ENCODE measurements at places on chromosomes 4 and X. TPM values are rescaled to one million over a fixed set of nuclear protein-coding genes. Genes with fewer than 3 reads are reported as not detected.
A peak's percentile ranks its signal among the peaks of the same experiment; 100 is the strongest.

DNA sequence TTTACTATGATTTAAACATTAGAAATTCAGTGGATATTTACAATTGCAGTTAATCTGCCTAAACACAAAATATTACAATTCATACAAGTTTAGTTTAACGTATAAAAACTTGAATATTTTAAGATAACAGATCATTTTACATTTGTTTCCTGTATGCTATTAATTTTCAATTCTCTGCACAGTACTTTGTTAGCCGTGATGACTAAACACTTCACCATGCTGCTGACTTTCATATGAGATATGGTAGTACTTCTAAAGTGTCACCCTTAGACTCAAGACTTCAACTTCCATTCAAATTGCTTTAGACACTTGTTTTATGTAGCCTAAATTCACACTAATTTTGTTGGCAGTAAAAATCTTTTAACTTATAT lies 1646.4 kb upstream of the ADGRL3 start:
- DNase-seq, result no peak

DNA sequence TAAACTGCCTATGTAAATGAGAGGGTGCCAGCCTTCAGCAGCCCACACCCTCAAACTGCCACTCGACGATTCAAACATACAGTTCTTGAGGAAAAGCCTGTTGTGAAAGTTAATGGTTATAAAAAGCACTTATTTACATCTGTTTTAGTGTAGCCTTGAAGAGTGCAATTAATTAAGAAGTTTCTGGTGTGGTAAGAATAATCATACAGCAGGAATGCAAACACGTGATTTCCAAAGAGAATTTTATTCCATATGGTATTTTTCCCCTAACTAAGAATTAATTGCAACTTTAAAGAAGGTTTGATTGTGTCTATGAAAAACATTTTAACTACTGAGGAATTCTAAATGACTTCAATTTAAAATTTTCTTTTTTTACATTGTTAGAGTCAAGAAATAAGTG lies 176.3 kb upstream of the PITX2 start:
- no peak for DNase-seq

DNA sequence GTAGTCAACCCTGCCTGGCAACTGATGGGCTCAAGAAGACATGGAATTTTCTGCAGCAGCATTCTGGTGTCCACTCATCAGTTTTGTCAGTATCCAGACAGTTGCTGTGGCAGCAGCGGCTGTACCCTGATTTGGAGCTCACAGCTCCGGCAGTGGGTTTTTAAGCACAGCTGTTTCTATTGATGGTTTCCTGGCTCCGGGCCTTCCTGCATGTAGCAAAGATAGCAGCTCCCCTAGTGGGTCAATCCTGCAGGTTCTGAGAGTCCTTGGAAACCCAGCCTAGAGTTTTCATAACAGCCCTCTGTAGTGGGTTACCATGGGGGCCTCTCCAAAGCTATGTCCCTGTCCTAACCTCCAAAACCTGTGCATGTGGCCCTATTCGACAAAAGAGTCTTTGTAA lies 84.0 kb upstream of the ATP6AP2 start:
- DNase-seq, result no peak

DNA sequence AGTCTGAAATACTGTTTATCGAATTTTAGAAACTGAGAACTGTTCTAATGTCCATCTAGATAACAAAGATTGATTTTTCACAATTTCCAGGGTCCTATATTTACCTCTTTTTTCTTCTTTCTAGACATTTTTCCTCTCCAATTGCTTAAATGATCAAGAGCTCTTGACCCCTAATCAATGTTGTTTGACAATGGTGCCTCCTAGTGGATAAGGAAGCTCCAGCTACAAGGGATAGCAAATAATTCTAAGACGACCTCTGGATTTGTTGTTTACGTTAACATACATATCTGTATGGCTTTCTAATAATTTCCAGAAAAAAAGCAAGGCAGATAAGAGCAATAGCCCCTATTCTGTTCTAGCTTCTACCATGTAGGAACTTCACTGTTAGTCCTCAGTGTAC lies 35.8 kb downstream of the GPR82 start:
- no peak for DNase-seq

GRCh38 chr4:165369522-165369921 lies 9.3 kb upstream of the CPE start:
- DNase-seq, result no peak

- no peak for DNase-seq
Measured at GRCh38 chr4:186858355-186858754, 134.7 kb upstream of the FAT1 start.

DNA sequence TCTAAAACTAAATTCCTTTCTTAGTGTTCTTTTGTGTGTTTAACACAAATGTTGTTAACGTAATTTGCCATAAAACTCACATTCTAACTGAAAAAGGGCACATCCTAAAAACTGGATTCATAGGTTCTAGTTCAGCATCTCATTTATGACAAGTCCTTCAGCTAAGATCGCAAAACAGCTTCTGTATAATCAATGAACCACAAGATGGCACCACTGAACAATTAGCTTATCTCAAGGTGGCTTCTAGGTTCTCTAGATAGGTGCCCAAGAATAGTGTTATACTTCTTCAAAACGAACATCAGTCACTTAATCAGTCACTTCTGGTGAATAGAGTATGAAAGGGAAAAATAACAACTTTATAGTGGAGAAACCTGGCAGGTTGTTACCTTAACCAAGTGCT lies 54.3 kb downstream of the NRK start:
- DNase-seq, result no peak

DNA sequence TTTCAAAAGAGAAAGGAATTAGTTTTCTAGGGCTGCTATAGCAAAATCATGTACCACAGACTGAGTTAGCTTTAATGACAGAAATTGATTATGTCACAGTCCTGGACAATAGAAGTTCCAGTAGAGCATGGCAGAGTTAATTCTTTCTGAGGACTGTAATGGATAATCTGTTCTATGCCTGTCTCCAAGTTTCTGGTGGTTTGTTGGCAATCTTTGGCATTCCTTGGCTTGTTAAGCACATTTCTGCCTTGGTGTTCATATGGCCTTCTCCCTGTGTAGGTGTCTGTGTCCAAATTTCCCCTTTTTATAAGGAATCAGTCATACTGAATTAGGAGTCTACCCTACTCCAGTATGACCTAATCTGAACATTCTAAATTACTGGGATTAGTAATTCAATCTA lies 336.1 kb upstream of the PABPC4L start:
- no peak for DNase-seq

DNA sequence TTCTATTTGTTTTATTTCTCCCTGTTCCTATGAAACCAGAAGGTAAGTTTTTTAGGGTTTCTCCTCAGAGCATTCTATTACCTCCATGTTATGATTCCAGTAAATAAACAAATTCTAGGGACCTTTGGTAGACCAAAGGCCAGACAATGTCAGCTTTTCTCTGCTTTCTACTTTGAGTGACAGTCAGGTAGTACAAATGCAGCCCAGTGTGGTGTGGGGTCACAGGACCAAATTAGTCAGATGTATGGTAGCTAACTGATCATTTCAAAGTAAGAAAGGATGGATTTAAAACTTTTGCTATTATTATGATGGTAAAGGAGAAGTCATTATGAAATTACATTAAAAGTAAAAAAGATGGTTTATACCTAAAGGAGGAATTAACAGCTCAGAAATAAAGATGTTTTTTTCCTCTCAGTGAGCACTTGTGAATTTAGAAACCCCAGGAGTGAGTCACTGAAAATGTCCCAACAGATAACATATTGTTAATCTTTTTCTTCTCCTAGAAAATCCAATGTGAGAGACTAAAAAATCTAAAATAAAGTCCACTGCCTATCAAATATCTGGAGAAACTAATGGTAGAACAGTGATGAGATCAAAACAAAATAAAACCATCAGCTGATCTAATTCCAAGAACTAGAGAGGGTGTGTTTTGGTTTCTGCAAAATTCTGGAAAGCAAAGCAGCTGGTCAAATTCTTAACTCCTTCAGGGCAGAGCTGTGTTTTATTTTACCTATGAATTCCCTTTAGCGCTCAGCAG lies 16.6 kb upstream of the KLHL2 start:
- no peak for DNase-seq

- no peak for DNase-seq
Measured at GRCh38 chr4:130568746-130569145, 1472.8 kb downstream of the C4orf33 start.

- DNase-seq, result no peak
Measured at GRCh38 chr4:107572281-107572680, 147.8 kb downstream of the PAPSS1 start.

DNA sequence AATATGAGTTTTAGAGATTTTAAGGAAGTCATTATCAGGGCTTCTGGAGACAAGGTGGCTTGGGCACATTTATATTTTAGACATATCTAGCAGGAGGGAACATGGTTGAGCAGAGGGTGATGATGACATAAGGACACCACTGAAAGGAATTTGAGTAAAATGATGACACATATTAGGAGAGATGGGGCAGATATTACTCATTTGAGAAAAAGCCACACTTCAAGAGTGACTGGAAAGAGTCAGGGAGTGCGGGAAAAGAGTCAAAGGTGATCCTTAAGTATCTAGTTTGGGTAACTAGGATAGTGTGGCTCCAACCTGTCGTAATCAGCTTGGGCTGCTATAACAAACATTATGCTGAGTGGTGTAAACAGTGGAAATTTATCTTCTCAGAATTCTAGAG lies 377.7 kb downstream of the PACRGL start:
- no peak for DNase-seq

DNA sequence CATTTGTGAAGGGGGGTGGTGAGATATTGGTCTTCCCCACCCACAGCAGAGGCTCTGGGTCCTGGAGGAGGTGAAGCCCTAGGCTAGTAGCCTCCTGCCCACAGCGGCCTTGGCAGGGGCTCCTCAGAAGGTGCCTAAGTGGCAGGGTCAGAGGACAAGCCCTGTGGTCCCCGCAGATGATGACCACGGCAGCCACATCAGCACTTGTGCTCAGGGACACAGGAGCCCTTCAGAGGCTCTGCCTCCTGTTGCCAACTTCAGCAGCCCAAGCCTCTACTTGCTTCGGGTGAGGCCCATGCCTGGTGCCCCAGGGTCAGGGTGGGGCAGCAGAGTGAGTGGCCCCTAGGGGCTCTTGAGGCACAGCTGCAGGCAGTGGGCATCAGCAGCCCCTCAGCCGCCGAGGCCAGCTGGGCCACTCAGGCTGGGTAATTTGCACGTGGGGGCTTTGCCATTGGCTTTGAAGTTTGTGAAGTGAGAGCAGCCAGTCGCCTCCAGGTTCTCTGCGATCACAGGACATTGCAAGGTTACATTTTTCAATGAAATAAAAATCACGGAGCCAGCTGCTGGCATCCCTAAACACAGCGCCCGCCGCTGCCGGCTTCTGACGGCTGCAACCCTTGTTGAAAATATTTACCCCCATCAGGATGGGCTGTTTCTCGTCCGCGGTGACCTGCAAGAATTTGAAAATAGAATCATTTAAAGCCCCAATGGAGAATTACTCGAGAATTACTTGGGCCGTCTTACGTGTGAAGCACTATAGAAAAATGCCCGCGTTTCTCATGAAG lies 108.5 kb downstream of the HMX1 start:
- DNase-seq, result peak; percentile 74

GRCh38 chr4:133147921-133148689 lies 989 bp upstream of the PCDH10 start:
- no peak for DNase-seq

DNA sequence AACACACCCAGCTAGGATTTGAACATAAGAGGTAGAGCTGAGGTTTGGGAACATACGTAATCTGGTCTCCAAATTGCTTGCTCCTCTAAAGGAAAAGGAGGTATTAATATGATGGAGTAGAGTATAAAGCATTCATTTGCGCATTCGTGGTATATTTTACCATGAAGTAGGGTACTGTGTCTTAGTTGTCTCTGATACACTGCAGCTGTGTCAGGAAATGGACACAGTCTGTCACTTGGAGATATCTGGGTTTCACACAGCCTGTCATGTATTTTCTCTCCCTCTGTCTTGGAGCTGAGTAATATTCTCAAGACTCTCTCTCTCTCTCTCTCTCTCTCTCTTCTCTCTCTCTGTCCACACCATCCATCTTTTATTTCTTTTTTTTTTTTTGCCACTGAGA lies 274.8 kb upstream of the UGT8 start:
- DNase-seq, result no peak

DNA sequence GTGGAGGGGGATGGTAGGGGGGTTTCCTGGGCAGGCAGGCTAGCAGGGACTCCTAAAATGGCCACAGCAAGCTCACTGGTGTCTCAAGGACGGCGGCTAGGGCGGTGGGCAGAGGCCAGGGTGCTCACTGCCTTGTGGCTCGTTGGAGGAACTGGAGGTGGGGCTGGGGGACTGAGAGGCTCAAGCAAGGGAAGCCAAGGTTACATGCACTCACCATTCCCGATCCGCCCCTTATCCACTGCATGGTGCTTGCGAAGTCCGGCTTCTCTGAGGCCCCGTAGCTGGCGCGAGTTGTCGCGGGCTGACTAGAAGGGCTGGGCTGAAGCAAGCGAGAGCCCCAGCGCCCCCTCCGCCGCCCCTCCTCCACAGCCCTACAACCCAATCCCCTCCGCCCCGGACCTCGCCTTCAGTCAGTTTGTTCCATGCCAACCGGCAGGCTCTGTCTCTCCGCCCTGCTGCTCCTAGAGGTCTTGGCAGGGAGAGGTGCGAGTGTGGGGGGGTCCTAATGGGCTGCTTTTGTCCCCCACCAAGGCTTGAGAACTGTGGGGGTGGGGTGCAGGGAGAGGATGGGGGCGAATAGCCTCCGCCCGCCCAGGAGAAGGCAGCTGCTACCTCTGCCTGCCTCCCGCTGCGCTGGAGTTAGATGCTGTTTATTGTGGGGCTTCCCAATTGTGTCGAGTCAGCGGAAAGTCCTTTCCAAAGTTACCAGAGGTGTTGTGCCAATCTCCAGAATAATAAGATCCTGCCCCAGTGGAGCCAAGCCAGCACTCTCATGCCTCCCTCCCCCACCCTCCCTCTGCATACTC lies at the start of gene ARHGEF9:
ARHGEF9 (minus strand) TSS at position 313 of the 806 bp plus-strand sequence; CDS start at position 244, 69 bp downstream.
- DNase-seq, result peak; percentile 86

GRCh38 chrX:79325263-79325958 lies 41.7 kb downstream of the ITM2A start:
- no peak for DNase-seq

The PPEF2 gene
- not detected for total RNA-seq

The HSFX2 gene
- total RNA-seq, result not detected

The SPOCK3 gene
- not detected for total RNA-seq

The WWC2 gene
- total RNA-seq, result 13.5 TPM

The RGS12 gene
- total RNA-seq, result 92.6 TPM

The CT45A1 gene
- total RNA-seq, result not detected

The TMEM156 gene
- total RNA-seq, result 0.12 TPM

The CDKL2 gene
- total RNA-seq, result 0.45 TPM
